Astrocyte (in vitro differentiated cells and primary cell): ENCODE measurements at places on chromosomes 6 and 20.

GRCh38 chr20:21515300-21516179 lies 1.7 kb upstream of the NKX2-2 start:
- DNase-seq, result no peak

DNA sequence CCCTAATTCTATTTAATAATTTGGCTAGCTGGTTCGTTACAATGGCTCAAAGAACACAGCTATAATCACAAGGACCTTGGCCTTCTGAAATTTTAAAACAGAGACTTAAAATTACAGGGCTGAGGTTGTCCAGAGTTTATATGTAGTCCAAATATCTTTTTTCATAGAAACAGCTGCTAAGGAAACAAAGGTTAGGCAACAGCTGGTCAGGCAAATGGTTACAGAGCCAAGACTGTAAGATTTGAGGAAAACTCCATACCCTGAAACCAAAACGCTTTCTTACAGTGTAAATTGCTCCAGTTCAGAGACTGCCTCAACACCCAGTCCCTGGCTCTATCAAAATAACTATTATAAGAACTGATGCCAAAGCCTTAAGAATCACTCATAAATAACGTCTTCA lies 9.7 kb upstream of the ARHGAP18 start:
- no peak for DNase-seq

DNA sequence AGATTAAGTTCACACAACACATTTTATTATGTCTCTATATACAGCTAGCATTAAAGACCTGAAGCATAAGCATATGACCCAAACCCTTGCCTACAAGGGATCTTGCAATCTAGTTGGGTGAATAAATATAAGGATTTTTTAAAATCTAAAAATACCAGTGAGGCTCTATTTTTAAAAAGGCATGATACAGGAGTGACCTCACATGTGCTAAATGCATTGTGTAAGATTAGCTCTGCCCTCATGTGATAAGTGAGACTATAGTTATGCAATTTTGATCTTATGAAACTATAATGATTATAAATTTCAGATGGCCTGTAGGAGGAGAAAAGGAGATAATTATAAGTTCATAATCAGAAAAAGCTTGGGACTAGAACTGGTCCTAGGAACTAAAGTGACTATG lies 451.0 kb upstream of the MAN1A1 start:
- DNase-seq, result no peak

- DNase-seq, result no peak
Observed at GRCh38 chr6:108119769-108120141, 45.2 kb upstream of the OSTM1 start.

GRCh38 chr6:14710421-14710820 lies 535.4 kb upstream of the JARID2 start:
- DNase-seq, result no peak

DNA sequence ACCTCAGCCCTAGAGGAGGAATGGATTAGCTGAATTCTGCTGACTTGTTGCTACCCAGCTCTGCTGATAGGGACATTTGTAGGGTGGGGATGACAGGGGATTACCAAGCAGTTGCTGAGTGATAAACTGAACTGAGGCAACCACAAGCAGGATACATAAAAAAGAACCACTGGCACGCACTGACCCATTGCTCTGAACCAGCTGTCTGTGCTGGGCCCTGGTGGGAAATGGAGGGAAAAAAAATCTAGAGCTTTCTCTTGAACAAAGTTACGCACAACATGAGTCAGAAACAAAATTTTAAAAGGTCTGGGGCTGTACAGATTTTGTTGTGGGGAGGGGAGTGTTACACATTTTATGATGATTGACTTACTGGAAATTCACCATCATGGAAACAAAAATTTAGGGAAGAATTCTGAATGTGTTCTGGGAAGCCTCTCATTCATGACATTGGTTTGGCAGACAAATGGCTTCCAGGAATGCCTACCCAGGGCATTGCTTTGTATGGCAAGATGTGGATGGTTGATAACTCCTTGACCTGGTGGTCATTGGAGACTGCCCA lies 37.7 kb downstream of the FOXO3 start:
- DNase-seq, result no peak

DNA sequence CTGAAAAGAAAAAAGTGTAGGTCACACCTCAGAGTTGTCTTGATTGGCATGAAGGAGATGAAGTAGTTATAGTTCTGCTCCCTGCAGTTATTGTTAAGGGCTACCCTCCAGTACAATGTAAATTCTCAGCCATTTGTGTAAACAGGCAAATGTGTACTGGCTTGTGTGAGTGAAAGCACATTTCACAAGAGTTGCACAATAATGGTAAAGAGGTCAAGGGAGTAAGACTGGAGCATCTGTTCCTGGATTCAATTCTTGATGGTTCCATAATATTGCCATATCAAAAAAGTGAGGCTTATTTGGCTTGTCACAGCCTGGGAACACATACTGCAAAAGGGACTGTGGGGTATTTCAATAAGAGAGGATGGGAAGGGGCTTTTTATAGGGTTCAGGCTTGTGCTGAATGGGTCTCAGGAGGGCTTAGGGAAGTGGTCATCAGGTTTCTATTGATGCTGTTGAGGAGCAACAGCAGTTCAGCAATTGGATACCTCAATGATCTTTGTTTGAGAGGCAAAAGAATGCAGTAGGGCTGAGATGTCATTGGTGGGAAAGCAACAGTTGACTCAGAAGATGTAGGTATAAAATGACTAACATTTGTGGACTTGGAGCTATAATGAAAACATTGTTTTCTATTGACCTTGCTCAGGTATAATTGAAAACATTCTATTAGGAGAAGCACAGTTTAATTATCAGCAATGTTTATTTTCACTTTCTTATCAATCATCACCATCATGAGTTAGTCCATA lies 402.6 kb downstream of the BCKDHB start:
- DNase-seq, result no peak

GRCh38 chr6:138576313-138576712 lies 77.0 kb upstream of the NHSL1 start:
- DNase-seq, result no peak

GRCh38 chr20:40336533-40336932 lies 352.5 kb downstream of the MAFB start:
- no peak for DNase-seq

DNA sequence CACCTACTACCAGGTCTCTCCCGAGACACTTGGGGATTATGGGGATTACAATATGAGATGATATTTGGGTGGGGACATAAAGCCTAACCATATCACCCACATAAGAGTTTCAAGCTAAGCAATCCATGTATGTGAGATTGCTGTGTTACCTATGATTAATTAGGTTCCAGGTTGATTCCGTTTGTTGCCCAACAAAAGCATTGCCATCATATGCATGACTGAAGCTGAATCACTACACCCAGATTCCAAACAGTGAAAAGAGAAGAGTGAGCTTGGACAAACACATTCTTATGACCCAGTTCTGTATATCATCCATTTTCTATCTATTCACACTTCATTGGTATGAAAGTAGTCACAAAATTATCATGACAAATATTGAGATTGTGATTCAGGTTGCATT lies 952.5 kb upstream of the MAN1A1 start:
- no peak for DNase-seq

- DNase-seq, result no peak
Observed at GRCh38 chr6:128138694-128139093, 237.8 kb upstream of the THEMIS start.

DNA sequence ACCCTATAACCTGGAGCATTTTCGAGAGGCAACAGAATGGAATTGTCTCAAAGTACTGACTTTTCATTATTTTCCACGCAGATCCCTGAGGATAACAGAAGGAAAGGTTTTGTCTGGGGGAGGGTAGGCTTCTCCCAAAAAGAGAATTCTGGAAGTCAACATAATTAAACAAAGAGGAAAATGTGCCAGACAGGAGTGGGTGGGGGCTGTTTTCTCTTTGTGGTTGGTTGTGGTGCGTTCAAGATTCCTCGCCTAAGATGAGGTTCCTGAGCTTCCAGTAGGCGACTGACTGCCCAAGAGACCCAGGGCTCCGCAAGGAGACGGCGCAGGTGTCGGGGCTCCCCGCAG lies 70.4 kb downstream of the SOX4 start:
- DNase-seq, result peak; percentile 12

- no peak for DNase-seq
Observed at GRCh38 chr6:165662749-165663376, at the start of gene PDE10A. TSS of gene PDE10A (minus strand) at chr6:165663241. CDS start at chr6:165662811, 430 bp downstream.

- DNase-seq, result peak; percentile 81
Observed at GRCh38 chr20:39822667-39823066, 860.5 kb downstream of the DHX35 start.

DNA sequence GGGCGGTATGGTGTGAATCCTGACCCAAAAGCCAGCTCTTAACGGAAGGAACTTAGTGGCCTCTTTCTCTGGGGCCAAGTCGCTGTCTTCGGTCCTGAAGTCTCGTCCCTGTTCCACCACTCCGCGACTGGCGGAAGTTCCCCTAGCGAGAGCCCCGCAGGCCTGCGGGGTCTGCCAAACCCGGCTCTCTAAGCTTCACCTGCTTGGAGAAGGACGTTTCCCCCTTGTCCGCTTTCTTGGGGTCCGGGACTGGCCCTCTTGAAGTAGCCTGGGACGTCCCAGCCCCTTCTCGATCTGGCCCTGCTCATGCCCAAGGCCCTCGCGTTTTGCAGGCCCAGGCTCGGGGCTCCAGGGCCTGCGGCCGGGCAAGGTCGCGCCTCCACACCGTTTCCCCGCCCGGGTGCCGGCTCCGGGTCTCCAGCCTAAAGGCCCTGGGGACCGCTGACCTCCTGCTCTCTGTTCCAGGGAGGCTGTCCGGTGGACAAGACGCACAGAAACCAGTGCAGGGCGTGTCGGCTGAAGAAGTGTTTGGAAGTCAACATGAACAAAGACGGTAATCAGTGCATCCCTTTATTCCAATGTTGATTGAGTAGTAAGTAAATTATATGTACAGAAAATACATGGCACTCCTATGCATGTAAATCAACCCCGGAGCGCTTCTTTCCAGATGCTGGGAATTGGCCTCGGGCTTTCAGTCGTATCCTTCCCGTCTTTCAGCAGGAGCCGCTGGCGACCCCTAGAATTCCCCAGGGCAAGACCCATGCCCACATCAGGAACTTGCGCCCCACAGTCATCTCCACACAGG lies 8.8 kb downstream of the NR2E1 start:
- peak; percentile 15 for DNase-seq

DNA sequence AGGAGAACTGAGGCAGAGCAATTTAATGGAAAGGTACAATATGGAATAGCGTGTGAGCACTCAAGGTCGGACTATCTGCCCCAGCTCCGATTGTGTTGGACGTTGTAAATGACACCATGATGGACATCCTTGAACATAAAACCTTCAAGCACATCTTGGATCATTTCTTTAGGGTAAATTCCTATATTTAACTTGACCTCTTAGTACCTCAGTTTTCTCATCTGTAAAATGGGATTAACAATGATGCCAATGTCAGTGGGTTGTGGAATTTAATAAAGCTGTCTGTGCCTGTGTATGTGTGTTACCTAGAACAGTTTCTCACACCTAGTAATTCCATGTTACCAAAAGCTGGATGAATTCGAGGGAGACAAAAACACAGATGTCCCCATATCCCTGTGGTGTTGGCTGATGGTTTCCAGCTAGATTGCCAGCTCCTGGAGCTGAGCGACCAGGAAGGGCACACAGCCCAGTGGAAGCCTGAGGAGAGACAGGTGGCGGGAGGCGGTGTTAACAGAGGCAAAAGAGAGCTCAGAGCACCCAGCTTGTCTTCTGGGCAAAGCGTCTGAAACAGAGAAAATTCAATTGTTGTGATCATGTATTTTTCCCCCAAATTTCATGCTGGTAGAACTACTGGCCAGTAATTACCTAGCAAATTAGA lies 32.6 kb downstream of the MDFI start:
- DNase-seq, result no peak

DNA sequence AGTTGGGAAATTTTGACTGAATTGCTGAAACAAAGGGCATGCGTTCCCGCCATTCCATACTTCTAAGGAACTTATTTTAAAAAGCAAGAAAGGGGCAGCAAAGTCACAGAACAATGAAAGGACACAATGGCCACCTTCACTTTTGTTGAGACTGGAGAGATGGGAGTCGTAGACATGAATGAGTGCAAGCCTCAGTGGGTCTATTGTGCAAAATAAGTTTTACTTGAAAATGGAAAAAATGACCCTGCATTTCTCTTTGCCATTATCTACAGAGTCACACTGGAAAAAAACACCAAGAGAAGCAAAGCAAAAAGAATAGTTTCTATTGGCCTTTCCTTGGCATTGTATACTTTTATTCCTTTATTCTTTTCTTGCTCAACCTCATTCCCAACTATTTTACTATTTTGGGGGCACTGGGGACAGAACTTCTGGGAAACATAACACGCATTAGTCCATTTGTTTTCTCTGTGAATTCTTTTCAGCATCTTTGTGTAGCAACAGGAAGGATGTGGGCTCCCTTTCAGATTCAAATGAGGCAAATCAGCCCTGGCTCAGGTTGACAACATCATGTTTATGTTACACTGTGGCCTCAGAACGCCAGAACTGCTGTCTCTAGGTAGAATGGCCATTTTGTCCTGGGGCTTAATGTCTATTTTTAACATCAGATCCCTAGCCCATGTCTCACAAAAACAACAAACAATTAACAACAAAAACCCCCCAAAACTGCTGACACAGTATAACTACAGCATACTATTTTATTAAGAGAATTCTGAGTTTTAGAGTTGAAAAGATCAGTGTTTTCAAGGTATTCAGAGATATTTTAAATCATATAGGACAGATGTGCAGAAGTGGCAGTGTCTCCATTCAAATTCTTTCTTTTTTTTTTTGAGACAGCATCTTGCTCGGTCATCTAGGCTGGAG lies 122.2 kb downstream of the FYN start:
- DNase-seq, result peak; percentile 68

DNA sequence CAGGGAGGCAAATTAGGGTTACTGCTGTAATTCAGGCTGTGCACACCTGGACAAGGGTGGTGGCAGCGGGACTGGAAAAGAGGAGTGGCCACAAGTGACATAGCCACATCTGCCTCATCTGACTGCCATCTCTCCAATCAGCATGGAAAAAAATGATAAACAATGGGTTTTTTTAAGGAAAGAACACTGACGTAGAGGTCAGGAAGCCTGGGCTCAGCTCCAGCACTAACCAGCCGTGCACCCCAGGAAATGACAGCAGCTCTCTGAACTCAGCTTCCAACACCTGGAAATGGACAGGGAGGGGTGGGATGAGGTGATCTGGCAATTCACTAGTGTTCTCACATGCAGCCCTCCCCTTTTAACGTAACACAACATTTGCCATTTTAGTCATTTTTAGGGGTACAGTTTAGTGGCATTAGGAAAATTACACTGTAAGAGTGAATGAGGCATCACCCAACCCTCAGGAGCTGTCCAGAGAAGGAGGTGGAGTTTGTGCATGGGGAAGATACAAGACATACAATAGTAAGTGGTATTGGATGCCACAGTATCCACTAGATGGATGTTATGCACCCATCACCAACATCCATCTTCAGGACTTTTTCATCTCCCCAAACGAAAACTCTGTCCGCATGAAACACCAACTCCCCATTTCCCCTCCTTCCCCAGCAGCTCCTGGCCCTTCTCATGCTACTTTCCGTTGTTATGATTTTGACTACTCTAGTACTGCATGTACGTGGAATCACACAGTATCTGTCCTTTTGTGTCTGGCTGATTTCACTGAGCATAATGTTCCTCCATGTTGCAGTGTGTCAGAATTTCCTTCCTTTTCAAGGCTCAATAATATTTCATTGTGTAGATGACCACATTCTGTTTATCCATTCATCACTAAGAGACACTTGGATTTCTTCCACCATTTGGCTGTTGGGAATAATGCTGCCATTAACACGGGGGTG lies 215.5 kb upstream of the ECI2 start:
- peak; percentile 43 for DNase-seq

GRCh38 chr20:58706150-58706892 lies 13.7 kb downstream of the NPEPL1 start:
- DNase-seq, result no peak
